Kidney (tissue), 22 donors: ENCODE measurements at places on chromosomes 2 and 18. TPM values are rescaled to one million over a fixed set of nuclear protein-coding genes. Genes with fewer than 3 reads are reported as not detected.
A peak's percentile ranks its signal among the peaks of the same experiment; 100 is the strongest.

DNA sequence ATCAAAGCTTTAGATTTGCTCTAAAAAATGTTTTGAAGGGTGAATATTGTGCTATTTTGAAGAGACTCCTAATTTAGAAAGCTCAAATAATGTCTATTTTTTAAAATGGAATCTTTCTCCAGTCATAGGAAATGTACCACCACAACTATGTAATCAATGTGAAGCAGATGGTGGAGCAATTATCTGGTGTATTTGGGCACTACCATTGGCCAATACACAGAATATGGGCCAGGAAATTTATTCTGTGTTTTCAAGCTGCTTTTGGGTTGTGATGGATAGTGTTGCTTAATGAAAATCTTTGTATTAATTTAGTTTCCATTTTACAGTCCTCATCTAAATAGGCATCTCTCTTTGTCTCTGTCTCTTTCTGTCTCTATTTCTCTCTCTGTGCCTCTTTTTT, 17.1 kb upstream of the VWC2L start:
- H3K27me3 ChIP-seq = no peaks in the 10 kb centered on the region
- H3K36me3 ChIP-seq = no peaks in the 10 kb centered on the region
- no peaks in the 10 kb centered on the region for H3K4me1 ChIP-seq
- H3K27ac ChIP-seq = no peak overlapping the region

GRCh38 chr2:128637481-128638155, 318.9 kb upstream of the HS6ST1 start:
- H3K4me1 ChIP-seq = no peaks in the 10 kb centered on the region
- H3K27ac ChIP-seq = no peak overlapping the region
- H3K4me3 ChIP-seq = no peak overlapping the region
- DNase-seq = peak; percentile 23
- H3K36me3 ChIP-seq = no peaks in the 10 kb centered on the region

DNA sequence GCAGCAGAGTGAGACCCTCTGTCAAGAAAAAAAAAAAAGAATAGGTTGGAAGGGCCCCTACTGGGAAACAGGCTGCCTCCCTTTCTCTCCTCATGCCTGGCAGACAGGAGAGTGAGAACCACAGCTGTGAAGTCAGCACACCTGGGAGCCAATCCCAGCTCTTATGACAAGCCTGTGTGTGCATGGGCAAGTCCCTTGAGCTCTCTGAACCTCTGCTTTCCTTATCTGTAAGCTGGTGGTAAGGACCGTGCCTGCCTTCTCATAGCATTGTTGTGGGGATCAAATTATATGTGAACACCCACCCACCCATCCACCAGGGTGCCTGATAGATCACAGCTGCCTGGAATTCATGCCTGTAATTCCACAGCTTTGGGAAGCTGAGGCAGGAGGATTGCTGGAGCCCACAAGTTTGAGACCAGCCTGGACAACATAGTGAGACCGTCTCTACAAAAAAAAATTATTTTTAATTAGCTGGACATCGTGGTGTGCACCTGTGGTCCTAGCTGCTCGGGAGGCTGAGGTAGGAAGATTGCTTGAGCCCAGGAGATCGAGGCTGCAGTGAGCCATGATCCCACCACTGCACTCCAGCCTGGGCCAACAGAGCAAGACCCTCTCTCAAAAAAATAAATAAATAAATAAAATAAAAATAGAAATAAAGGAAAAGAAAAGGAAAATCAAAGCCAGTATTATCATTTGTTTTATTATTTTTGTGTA, 66.9 kb upstream of the MCFD2 start:
- no peaks in the 10 kb centered on the region for H3K27me3 ChIP-seq
- no peak for DNase-seq
- peaks cover 10% of the 10 kb centered on the region for H3K4me1 ChIP-seq
- H3K36me3 ChIP-seq = peaks cover 4% of the 10 kb centered on the region

DNA sequence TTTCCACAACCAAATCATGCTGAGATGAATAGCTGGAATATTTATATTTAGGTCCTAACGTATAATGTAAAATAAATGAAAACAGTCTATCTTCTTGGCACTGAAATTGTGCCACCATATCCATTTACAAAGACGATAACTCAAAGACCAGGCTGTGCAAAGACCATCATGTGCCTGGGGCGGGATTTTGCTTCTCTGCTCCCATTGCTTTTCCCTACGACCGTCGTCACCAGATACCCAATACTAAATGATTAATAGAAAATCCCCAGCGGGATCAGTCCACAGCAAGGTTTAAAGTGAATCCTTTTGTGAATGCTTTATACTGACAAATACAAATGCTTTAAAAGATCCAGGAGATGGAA, 194.3 kb upstream of the ARL4C start:
- H3K4me3 ChIP-seq = no peak overlapping the region
- peaks cover 4% of the 10 kb centered on the region for H3K4me1 ChIP-seq
- DNase-seq = no peak
- no peak overlapping the region for H3K27ac ChIP-seq
- H3K27me3 ChIP-seq = no peaks in the 10 kb centered on the region

The TDRD15 gene
- 0.06 TPM for total RNA-seq

The TFCP2L1 gene
- 172 TPM for total RNA-seq
